ENCODE measurements at places on chromosomes 7 and 10. TPM values are rescaled to one million over a fixed set of nuclear protein-coding genes. Genes with fewer than 3 reads are reported as not detected.

The SLC29A4 gene
- 1.0 TPM for total RNA-seq

GRCh38 chr7:152596824-152597223 is 79.1 kb downstream of the XRCC2 start:
- no peak for DNase-seq

GRCh38 chr7:8442051-8442813 is 8.8 kb downstream of the NXPH1 start:
- no peak for DNase-seq

DNA sequence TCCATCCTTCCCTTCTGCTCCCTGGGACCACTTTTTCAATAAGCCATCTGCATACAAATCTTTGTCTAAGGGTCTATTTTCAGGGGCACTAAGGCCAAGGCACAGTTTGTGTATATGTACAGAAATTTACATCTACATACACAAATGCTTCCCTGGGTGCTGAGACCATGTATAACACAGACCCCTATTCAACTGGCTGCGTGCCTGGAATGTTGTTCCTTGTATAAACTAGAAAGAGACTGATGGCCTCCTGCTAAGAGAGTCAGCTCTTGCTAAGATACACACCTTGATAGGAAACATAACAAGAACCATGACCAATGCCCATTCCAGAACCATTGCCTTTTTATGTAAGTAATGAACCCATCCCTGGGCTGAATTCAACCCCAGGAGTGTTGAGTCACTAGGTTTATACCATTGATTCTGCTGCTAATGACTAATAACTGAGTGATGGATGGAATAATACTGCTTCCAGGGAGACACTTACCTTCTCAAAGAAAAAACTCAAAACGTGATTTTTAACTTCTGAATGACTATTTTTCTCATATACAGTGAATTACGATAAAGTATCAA is 290.7 kb downstream of the FGFR2 start:
- DNase-seq = no peak

The TDRD1 gene
- total RNA-seq = under 0.01 TPM

Data from dermis blood vessel endothelial cell (primary cell).